ENCODE measurements at places on chromosomes 16 and 17. TPM values are rescaled to one million over a fixed set of nuclear protein-coding genes. Genes with fewer than 3 reads are reported as not detected.
A peak's percentile ranks its signal among the peaks of the same experiment; 100 is the strongest.

Gene PRSS36
- total RNA-seq = 1.3 TPM

DNA sequence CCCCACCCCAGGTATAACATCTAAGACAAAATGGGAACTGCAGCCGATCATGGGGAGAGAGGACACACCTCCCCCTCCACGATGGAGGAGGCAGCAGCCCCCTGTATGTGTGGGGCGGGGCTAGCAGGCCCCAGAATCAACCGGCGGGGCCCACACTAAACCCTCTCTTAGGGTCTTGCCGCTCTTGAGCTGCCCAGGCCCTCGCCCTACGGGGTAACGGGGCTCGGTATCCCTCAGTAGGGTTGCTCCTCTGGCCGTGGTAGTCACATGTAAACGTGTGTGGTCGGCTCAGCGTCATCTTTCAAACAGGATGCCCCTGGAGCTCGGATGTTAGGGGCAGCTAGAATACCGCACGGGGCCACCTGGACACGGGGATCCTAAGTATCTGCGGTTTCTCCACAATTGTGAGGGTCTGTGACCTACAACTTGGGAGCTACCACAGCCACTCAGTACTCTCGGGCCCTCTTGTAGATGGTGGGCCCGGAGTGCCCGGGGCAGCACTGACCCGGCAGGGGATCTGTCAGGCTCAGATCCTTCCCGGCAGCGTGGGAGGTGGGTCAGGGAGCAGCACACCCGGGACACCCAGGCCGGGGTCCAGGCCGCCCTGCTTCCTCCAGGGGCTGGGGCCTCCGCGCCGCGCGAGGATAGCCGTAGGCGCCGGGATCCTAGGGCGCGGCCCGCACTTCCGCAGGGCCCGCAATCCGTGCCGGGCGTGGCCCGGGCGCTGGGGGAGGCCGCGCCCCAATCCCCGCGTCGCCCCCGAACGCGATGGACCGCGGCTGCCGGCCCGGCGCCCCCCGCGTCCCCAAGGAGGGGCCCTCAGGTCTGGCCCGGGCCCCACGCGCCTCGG lies 781 bp downstream of the ARHGDIA start:
- no peak for DNase-seq

GRCh38 chr17:74287031-74287602 lies 13.1 kb downstream of the DNAI2 start:
- DNase-seq = no peak

Gene SHISA6
- not detected for total RNA-seq

Gene FBXW10
- not detected for total RNA-seq

GRCh38 chr16:69894676-69895075 lies 56.5 kb upstream of the CLEC18A start:
- no peak for DNase-seq

Gene ENGASE
- total RNA-seq = 11.2 TPM

DNA sequence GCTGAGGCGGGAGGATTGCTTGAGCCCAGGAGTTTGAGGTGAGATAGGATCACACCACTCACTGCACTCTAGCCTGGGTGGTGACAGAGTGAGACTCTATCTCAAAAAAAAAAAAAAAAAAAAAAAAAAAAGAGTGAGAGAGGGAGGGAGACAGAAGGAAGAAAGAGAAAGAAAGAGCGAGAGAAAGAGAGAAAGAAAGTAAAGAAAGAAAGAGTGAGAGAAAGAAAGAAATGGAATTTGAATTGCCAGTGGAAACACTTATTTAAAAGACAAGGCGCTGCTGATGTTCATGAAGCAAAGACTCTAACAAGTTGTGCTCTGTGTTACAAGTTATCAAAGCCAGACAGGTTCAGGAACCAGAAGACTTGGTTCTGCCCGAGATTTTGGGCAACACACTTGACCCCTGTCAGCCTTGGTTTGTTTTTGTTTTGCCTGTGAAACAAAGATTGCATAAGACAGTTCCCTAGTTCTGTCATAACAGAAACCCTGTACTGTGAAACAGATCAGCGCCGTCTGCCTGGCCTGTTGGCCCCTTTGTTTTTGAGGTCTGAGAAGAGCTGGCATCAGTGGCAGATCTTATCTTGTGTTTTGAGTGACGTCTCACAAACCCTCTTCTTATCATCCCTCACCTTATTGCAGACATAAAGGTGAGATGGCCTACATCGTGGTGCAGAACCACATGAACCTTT lies 55.4 kb upstream of the ENDOV start:
- DNase-seq = no peak

Gene PSME3
- 126 TPM for total RNA-seq

GRCh38 chr16:47927330-47927729 lies 228.5 kb downstream of the ABCC12 start:
- no peak for DNase-seq

GRCh38 chr16:29962344-29962994 lies 590 bp downstream of the TMEM219 start:
- no peak for DNase-seq

Gene RNF135
- total RNA-seq = 15.3 TPM

DNA sequence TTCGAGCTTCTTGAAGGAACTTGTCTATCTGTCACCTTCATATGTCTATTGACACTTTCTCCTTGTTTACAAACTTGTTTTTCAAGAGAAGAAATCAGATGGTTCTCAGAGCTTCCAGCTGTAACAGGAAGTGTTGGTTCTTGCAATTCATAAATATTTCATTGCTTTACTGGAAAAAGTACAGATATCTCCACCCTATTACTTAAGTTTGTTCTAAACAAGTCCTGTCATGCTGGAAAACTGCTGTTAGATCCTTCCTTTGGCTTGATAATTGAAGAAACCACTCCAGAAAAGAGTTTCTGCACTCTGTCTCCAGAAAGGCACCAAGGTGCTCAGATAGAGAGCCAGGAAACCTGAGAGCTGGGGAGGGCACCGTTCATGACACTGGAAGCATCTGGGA lies 181.6 kb downstream of the DNAH9 start:
- DNase-seq = no peak

DNA sequence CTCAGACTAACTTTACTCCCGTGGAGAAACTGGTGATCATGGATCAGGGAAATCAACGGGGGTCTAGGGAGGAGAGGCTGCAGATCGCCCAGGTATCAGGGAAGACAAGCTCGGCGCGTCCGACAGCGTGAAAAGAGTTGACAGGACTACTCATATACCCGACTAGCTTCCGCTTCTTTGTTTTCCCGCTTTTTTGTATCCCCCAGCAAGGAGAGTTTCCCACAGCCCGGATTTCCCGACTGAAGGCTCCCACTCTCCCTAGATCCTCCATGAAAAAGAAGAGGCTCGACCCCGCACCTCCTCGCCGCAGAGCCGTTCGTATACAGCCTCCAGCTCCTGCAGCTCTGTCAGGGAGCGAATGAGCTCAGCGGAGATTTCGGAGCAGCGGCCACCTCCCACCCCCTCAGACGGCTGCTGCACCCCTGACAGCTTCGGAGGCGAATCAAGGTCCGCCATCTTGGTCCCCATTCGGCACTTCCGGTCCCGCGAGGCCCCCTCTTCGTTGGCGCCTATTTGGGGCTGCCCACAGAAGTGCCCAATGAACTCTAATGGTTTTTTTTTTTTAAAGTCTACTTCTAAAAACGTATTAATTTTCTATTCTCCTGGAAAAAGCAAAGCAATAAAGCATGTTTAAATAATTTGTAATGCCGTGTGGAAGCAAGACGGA lies at the start of gene COG4:
Gene COG4 (minus strand): TSS at position 479 of the 667 bp plus-strand sequence. CDS start 11 bp downstream, at position 468.
- peak; percentile 39 for DNase-seq

- no peak for DNase-seq
Observed at GRCh38 chr16:56780646-56781045, 50.7 kb downstream of the NUP93 start.

Gene FOXC2
- 30.1 TPM for total RNA-seq

GRCh38 chr16:18959031-18959505 lies 24.7 kb upstream of the TMC7 start:
- no peak for DNase-seq

Gene KRTAP4-6
- not detected for total RNA-seq

- no peak for DNase-seq
Observed at GRCh38 chr17:28240688-28241340, 78.2 kb upstream of the TMEM97 start.

DNA sequence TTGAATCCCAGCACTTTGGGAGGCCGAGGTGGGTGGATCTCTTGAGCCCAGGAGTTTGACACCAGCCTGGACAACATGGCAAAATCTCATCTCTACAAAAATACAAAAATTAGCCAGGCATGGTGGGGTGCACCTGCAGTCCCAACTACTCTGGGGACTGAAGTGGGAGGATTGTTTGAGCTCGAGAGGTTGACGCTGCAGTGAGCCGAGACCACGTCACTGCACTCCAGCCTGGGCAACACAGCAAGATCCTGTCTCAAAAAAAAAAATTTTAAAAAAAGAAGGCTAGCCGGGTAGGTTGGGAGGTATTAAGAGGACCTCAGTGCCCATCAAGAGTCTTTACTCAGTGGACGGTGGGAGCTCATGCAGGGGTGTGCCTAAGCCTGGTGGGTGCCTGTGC lies 3.8 kb upstream of the NPTX1 start:
- no peak for DNase-seq

DNA sequence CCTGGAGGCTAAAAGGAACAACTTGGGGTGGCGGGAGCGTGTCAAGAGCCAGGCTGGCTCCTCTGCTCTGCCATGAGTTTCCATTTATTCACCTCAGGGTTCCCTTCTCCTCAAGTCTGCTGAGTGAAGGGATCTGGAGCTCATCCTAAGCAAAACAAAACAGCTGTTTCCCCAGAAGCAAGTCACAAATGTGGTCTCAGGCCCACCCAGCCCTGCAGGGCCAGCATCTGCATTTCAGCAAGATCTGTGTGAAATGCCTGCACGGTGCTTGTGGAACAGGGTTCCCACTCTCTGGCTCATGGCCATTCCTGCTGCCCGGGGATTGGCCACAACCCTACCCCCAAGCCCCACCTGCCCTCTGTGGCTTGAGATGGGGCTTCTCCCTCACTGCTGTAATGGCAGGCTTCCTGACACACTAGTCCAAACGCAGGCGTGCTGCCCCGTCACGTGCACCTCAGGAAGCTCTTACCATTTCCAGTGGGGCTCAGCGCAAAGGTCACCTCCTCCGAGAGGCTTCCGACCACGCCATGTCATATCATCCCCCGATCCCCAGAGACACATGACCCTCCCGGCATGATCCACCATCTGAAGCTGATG lies 2.3 kb downstream of the SLC38A8 start:
- no peak for DNase-seq

- no peak for DNase-seq
Observed at GRCh38 chr16:84788920-84789391, 30.8 kb upstream of the CRISPLD2 start.

Gene GSG1L2
- not detected for total RNA-seq

Gene NPW
- total RNA-seq = 0.46 TPM

GRCh38 chr17:49498029-49498615 lies 3.0 kb downstream of the NGFR start:
- no peak for DNase-seq

DNA sequence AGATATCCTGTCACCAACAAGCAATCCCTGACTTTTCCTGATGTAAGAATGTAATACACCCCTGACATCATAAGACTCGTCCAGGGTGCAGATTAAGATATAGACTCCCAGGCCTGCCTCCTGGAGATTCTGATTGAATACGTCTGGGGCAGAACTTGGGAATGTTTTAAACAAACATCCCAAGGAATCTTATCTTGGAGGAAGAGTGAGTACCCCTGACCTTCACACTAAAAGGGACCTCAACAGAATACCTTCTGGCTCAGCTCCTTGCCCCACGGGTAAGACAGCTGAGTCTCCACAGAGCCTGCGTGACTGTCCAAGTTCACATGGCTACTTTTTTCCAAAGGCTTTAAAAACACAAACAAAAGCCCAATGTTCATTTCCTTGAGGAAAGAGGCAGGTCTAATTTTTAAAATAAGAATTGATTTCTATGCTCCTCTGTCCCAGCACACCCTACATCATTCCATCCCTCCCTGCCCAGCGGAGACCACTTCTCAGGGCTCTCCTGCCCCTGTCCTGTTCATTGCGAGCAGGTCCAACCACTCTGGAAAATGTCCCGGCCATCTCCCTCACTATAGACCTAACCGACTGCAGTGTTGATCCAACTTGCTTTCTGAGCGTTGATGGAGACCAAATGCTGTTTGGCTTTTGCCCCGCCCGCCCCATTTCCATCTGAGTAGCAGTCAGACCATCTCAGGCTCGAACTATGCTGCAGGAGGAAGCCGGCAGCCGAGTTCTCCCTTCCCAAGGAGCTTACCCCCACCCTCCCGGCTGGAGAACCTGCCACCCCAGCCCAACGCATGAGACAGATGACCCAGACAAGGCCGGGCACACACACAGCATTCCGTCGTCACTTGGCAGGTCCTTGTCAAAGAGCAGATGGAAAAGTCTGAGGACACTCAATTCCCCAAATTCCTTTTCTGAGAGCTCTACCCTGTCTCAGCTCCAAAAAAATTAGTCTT lies 44.1 kb upstream of the MYH10 start:
- no peak for DNase-seq

Gene SNF8
- 110 TPM for total RNA-seq

Gene NEUROD2
- not detected for total RNA-seq

Gene HLF
- 0.75 TPM for total RNA-seq

DNA sequence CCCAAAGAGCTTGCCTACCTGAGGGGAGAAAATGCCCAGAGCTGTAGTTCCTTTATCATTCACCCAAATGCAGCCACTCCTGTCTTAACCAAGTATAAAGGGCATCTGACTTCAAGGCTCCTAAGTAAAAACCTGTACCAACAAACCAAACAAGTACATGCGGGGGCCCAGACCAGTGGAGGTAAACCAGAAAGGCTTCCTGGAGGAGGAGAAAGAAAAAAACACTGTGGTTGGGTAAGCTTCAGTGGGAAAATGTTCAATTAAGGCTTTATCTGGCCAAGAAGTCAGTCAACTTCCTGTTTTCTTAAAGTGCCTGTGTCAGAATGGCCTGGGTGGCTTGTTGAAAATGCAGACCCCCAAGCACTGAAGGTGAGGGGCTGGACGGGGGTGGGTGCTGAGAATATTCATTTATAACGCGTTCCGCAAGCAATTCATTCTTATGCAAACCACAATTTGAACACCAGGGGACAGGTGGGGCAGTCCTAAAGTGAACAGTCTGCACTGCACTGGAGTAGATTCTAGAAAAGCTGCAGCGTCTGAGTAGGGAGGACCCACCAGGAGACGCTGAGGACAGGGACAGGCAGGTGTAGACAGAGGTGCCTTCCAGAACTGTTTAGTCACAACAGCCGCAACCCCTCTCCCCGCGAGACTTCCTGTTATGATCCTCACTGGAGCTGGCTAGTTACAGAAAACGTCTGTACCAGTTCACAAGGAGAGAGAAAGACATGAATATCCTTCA lies 467.1 kb downstream of the SOX9 start:
- no peak for DNase-seq
